ENCODE measurements at places on chromosomes 13 and 19.

DNA sequence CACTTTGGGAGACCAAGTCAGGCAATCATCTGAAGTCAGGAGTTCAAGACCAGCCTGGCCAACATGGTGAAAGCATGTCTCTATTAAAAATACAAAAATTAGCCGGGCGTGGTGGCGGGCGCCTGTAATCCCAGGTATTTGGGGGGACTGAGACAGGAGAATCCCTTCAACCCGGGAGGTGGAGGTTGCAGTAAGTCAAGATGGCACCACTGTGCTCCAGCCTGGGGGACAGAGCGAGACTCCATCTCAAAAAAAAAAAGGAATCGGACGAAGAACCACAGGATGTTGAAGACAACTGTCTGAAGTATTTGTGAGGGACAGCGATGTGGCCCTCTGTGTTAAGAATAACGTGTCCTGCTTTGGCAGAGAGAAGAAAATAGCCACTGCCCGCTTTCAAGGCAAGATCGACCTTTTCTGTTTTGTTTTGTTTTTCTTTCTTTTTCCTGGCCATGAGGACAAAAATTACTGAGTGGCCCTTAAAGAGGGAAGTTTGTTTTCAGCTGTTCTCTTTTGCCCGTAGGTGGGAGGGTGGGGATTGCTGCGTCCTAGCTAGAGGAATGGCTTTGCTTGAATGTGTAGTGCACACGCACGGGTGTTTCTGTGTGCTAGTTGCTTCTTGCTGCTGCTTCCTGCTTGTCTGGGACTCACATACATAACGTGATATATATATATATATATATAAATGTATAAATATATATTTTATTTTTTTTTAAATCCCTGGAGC lies 6.2 kb upstream of the PRKCG start:
- no peak for DNase-seq

- DNase-seq: no peak
Measured at GRCh38 chr13:24272452-24273161, 36.8 kb upstream of the C1QTNF9 start.

GRCh38 chr19:49710372-49710951 lies 19.5 kb downstream of the CPT1C start:
- no peak for DNase-seq

DNA sequence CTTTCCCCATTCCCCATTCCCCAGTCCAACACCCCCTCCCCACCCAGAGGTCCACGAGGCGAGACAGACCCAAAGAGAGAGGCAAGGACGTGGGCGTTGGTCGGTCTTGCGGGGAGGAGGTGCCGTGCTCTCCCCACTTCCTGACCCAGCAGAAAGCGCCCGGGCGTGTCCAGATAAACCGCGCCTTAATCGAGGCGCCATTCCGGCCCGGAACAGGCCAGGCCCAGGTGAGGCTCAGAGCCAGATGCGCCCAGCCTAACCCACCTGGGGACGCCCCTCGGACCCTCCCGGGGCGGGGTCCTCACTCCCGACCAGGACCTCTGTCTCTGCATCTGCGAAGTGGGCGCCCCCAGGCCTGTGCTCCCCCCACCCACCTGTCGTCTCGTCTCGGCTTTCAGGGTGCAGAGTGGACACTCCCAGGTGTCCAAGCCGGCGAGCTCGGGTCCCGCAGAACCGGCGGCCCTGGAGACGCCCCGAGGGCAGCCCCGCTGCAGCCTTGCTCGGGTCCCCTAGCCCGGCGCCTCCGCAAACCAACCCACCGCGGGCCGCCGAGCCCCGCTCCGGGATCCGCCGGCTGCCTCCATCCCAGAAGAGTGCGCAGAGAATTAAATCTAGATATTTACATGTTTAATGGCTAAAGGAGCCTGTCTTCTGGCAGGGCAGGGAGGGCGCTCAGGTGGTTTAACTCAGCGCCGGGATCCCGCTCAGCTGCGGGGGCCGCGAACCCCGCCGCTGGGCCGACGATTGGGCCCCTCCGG lies 5.0 kb upstream of the ONECUT3 start:
- DNase-seq: no peak

- no peak for DNase-seq
Measured at GRCh38 chr19:58007285-58007684, 4.7 kb upstream of the ZNF606 start.

GRCh38 chr13:20402881-20403280 lies 122.8 kb downstream of the CRYL1 start:
- DNase-seq: no peak

- no peak for DNase-seq
Measured at GRCh38 chr13:21055511-21056045, 5.8 kb downstream of the LATS2 start.

DNA sequence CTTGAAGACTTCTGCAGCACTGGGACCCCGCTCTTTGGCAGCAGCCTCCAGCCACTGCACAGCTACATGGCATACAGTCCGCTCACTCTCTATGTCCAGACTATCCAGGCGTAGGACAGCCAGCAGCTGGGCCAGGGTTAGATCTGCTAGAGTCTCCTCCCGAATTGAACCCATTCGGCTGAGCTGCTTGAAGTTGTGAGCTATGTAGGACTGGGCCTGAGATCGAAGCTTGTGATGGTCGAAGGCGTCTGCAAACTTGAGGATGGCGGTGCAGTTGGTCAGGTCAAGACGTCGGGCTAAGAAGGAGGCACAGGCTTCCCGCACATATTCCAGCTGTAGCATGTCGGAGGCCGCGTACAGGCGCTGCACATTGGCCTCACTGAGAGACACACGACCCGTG lies 900 bp downstream of the KBTBD7 start:
- no peak for DNase-seq

DNA sequence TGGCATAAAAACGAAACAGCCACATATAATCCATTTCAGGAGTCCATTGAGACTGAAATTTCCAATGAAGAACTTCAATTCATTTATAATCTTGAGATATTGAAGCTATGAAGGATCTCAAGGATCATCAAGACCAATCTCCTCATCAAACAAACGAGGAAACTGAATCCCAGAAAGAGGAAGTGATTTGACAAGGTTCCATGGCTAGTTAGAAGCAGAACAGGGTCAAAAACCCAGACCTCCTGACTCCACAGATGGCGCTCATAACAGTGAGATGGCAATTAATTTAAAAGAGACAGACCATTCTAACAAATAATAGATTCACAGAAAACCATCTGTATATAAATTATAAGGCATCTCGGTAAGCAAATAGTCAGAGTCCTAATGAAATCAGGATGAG lies 229.7 kb downstream of the KCTD12 start:
- no peak for DNase-seq

GRCh38 chr13:29761815-29762214 lies 88.6 kb downstream of the UBL3 start:
- no peak for DNase-seq

GRCh38 chr13:39571502-39572092 lies 31.4 kb downstream of the LHFPL6 start:
- DNase-seq: no peak

DNA sequence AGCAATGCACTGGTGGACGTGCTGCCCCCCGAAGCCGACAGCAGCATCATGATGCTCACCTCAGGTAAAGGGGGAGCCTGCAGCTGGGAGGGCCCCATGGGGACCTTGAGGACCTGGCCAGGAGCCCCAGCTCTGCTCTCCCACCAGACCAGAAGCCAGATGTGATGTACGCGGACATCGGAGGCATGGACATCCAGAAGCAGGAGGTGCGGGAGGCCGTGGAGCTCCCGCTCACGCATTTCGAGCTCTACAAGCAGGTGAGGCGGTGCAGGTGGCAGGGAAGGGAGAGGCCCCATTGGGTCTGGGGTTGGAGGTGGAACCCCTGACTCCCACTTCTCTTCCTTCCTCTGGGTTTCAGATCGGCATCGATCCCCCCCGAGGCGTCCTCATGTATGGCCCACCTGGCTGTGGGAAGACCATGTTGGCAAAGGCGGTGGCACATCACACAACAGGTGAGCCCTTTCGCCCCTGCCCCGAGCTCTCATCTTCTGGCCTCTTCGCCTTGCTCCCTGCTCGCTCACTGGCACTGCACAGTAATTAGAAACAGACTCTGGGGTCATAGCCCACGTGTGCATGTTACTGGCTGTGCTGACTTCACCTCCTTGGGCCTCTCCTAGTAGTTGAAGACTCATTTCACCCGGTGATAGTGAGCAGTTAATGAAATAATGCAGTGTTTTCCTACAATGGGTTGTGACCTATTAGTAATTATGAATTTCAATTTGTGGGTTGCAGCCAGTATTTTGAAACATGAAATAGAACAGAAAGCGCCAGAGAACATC lies 3.6 kb downstream of the PSMC4 start:
- DNase-seq: no peak

GRCh38 chr19:55484593-55485438 lies at the start of gene NAT14:
Gene NAT14 (plus strand): TSS chr19:55485188. CDS start chr19:55485709, 521 bp downstream.
- peak; percentile 80 for DNase-seq

- DNase-seq: no peak
Measured at GRCh38 chr13:98326291-98326690, 149.2 kb upstream of the RNF113B start.

DNA sequence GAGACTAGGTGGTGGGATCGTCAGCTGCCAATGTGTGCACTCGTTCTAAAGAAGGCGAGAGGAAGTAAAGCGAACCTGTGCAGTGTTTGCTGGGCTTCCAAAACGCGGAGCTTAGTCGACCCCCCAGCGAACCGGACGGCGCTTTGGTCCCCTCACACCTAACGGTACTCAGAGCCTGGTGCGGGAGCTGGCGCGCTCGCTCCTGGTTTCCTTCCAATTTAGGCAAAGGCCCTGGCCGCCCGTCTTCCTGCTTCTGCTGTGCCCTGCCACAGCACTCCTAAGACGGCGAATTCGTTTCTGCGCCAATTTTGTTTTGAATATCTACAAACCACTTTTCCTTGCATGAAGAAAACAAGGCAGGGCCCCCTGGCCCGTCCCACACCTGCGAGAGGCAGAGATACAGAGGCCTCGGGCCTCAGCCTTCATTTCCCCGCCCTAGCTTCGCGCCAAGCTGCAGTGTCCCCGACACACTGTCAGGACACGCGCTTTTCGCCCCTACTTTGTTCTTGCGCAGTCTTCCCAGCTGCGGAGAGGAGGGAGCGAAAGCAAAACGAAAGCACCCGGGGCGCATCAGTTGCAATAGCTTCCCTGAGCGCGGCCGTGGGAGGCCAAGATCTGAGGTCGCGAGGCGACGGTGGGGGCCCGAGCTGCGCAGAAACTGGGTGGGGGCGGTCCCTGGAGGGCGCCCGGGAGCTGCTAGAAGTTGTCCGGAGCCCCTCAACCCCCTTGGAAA lies 111.9 kb downstream of the KCNRG start:
- DNase-seq: peak; percentile 40

DNA sequence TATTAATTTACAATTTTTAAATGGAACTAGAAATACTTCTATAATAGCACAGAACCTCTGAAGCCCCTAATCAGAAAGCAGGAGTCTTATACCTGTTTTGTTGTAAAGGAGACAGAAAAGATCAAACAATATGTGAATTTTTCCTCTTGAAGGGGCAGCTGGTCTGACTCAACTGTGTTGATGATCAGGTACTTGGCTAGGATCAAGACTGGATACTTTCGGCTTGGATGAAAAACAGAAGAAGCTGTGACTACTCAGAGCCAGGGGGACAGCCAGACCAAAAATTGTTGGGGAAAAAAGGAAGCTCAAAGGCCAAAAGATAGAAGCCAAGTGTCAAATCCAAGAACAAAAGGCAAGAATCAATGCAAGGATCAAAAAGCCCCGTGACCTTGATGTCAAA lies 195.6 kb downstream of the KCTD12 start:
- no peak for DNase-seq

DNA sequence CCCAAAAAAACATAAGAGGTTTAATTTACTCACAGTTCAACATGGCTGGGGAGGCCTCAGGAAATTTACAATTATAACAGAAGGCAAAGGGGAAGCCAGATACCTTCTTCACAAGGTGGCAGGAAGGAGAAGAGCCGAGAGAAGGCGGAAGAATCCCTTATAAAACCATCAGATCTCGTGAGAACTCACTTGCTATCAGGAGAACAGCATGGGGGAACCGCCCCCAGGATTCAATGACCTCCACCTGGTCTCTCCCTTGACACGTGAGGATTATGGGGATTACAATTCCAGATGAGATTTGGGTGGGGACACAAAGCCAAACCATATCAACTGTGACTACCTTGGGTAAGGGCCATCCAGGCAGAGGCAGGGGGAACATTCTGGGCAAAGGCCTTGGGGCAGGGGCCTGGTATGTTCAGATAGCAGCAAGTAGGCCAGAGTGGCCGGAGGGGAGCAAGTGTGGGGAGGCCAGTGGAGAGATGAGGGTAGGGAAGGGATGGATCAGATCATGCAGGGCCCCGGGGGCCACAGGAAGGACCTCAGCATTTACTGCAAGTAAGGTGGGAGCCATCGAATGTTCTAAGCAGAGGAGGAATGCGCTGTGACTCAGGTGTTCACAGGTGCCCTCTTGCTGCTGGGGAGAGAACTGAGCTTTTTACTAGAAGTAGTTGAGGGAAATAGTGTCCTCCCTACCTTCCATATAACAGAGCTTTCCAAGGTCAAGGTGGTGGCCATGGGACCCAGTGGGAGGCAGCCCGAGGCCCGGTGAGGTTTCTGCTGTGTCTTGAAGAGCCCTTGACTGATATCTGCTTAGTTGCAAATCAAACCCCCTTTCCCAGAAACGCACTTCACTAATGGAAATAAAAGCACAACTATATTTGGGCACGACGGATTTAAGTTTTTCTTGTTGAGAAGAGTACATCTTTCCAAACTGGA lies 18.0 kb downstream of the RAB3D start:
- no peak for DNase-seq

DNA sequence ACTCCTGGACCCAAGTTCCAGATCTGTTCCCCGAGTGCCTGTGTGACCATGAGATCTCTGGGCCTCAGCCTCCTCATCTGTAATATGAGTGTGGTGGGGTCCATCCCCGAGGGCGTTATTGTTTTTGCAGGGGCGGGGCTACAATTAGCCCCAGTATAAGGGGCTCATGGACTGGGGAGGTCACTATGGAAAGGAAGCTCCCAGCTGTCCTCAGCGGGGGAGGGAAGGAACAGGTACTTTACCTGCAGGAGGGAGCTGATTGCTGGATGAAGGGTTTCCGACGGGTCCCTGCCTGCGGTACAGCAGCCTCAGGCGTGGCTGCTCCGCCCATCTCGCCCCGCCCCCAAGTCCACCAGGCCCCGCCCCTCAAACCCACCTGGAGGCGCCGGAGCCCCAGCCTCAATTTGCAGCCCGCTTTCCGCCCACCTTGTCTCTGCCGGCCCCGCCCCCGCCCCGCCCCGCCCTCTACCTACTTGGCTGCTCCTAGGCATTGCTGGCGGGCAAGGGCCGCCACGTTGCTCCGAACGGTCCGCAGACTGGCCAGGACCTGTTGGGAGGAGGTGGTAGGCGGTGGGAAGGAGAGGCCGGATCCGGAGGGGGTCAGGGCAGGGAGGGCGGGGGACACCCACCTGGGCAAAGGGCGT lies 5.5 kb downstream of the PDE4C start:
- DNase-seq: no peak

GRCh38 chr13:110472904-110473563 lies 88.5 kb downstream of the RAB20 start:
- DNase-seq: no peak

All from neural crest cell (in vitro differentiated cells).